ENCODE measurements at places on chromosomes 11 and 22.

DNA sequence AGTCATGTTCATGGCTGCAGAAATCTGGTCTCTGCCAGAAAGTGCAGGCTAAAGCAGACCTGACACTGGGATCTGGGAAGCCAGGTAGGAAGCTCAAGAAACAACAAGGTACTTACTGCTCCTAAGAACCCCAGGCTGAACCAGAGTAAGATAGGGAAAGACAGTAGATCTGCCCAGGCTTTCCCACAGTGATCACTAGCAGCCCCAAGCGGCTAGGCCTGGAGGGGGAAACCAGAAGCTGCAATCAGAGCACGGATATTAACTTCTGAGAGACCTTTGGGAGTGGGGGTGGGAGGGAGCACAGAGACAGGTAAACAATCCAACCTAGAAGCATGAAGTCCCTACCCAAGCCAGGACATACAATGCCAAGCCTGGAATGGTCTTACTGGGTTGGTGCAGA, 135.2 kb upstream of the C11orf58 start:
- no peak for DNase-seq

DNA sequence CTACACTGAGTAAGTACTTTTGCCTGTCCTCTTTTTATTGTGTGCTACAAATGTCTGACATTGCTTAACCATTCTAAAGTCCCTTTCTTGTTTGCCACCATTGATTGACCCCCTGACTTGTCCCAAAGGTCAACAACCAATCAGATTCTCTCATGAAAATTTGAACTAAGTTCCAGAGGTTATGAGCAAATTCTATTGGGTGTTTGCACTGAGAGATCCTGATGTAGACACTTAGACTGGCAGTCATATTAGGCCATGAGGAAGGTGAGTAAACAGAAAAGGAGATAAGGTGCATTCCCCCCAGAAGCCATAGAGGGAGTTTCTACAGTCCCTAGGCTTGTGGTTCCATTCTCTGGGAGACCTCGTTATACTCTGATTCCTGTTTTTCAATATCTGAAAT, 101.3 kb upstream of the E2F8 start:
- DNase-seq, result no peak

- no peak for DNase-seq
These were observed 337.2 kb upstream of the DDI1 start for GRCh38 chr11:103699216-103699615.

DNA sequence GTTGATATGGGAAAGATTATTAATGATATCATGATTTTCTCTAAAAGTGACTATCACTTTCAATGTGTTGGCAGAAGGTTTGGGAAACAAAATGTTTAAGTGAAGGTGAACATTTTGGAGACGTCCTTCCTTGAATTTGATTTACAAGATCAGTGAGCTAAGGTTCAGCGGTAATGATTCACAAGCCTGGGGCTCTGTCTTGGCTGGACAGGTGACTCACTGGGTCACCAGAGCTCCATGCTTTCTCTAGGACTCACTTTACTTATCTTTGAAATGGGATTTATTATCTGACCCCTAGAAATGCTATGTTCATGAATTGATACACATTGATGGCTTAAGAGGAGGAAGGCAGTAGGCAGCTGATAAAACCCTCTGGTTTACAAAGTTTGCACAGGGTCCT, 437.5 kb downstream of the NTM start:
- DNase-seq, result no peak

DNA sequence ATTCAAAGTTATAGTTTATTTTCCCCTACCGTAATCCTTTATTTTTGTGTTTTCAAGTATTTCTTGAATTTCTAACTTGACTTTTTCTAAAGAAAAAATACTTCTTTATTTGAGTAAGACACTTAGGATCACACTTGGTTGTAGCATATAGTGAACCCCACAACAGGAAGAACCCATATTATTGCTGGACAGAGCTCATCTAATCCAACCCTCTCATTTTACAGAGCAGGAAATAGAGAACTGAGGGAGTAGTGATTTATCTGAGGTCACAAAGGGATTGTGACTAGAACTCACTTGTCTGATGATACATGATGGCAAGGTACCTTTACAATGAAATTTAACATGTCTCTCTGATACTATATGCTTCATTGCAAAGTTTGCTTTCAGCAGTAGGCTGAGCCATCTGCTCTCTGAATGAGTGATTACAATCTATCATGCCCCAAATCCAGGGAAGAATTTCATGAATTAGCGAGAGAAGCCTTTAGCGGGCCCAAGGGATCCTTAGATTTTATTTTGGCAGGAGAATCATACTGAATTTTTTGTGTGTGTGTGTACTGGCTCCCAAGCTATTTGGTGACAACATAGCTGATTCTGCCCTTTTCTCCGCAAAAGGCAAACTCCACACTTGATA, 9.8 kb downstream of the SLC17A6 start:
- no peak for DNase-seq

- DNase-seq, result no peak
These were observed 1.5 kb downstream of the IFITM5 start for GRCh38 chr11:297586-298405.

DNA sequence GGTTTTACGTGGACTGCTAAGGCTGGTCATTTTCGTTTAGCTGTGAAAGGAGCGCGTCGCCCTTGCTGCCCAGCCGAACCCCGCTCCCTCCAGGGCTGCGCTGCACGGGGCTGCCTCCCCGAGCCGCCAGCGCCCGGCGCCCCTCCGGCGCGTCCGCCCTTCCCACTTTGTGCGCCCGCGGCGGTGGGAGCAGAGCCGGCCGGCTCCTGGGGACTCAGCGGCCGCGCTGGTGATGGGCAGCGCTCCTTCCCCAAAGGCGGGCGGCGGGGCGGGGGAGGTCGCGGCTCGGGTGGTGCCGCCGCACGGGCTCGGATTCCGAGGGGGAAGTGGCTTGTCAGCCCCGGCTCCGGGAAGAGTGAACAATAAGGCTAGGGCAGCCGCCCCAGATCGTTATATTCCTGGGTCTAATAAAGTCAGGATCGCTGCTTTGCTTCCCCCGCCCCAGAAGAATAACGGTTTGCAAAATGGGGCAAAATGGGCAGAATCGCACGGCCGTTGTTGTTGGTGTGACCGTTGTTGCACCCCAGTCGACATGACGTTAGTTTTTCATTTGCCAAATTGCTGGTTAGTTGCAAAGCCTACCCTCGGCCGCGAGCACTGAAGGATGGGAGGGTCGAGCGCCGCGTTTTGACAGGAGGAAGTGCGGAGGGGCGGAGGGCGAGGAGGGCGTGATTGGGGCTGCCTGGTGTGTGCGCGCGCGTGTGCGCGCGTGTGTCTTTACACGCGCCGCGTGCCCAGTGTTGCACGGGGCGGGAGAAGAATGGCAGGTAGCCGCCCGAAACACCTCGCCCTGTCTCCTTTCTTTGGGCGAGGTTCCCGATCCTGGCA, 745 bp downstream of the NCAM1 start:
- DNase-seq, result peak; percentile 21

GRCh38 chr11:123461164-123461563, 31.1 kb downstream of the GRAMD1B start:
- no peak for DNase-seq

DNA sequence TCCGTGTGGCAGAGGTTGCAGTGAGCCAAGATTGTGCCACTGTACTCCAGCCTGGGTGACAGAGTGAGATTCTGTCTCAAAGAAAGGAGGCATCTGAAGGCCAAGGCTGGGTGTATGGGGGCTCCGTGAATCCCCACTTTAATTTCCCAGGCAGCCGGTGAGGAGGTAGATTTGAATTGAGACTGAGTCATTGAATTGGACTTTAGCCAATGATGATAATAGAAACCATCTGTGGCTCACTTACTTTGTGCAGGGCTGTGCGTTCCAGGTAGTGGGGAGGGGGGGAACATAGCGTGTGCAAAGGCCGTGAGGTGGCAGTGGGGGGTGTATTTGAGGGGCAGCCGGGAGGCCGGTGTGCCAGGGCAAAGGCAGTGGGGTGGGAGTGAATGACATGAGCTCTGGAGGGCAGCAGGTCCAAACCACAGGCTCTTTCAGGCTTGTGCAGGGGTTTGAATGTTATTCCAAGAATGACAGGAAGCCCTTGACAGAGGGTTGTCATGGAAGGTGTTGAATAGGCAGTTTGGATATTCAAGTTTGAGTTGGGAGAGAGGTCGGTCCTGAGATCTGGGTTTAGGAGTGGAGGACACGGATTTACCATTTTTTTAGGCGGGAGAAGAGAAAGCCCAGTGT, 6.1 kb downstream of the ARHGAP8 start:
- no peak for DNase-seq

DNA sequence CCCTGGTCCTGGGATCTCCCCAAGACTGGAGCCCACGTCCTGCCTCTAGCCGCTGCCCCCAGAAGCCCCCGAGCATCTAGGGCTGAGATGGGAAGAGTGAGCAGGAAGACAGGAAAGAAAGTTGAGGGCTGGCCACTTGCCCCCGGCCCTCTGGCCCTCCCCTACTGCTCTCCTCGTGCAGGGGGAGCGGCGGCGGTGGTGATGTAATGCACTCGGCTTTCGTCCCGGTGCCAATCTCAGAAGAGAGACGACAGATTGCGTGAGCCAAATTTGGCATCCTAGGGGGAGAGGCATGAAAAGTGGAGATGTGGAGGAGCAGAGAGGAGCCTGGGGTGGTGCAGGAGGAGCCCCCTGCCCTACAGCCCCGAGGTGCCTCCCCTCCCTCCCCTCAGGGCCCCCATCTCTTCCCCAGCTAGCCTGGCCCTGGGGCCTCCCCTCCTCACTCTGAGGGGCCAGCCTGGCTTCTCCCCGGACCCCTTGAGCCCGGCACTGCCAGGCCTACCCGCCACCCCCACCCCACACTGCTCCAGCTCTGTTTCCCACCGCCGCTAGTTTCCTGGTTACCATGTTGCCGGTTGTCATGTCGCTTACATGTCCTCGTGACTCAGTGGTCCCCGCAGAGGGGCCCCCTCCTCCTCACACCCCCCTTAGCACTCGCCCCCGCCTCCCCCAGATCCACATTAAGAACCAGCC, 2.5 kb downstream of the KCNJ4 start:
- DNase-seq, result no peak

All from suppressor macrophage treated with lipopolysaccharide for 4 hours (primary cell).